Stimulated activated CD8-positive, alpha-beta memory T cell treated with anti-CD3 and anti-CD28 coated beads, Interleukin-4, amount 100 ng/mL, for 4 hours (primary cell): ENCODE measurements at places on chromosomes 3 and 15.

DNA sequence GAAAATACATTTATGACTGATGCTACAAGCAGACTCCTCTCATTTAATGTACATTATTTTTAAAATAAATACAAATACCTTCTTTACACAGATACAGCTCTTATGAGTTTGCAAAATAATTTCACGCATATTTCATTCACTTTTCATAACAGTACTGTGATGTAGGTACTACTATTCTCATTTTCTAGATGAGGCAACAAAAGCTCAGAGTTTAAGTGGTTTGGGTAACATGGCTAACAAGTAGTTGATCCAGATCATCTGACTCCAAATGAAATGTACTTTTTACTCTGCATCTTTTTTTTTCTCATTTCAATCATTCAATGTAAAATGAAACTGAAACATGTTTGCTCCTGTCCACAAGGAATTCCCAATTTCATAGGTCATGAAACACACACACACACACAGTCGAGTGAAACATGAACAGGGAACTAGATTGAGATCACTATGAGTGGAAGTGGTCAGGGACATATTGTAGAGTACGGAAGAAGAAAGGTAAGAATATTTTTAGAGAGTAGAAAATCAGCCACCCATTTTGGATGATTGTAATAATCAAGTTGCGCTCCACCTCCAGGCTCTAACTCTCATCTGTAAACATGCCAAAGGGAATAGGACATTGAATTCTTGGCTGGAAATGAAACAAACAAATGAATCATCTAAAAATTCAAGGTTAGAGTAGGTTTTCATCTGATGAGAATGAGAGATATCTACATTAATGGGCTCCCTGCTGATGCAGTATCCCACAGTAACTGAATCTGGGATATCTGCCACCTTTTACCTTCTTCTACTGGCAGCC is 92.4 kb downstream of the CLDN1 start:
- DNase-seq, result no peak

DNA sequence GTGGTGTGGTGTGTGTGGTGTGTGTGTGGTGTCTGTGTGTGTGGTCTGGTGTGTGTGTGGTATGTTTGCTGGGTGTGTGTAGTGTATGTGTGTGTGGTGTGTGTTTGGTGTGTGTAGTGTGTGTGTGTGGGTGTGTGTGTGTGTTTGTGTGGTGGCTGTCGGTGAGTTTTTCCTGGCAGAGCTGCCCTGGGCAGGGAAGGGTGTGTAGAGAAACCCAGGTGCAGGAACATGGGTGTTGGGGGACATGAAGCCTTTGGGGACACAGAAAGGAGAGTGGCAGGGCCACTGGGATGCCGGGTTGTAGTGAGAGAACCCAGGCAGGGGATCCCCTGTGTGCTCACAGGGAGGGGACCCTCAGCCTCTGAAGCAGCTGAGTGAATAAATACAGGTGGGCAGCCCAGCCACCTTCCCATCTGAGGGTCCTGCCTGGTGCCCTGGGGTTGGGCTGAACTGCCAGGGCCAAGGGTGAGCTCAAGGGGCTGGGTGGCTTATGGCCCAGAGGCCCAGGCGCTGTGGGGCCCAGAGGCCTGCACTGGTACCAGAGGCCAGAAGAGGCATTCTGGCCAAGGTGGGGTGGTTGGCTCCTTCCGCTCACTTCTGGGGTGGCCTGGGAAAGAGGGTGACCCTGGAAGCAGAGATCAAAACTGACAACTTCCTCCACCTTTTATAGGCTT is 48.5 kb upstream of the CTSH start:
- no peak for DNase-seq

GRCh38 chr3:140223631-140224030 is 288.6 kb downstream of the CLSTN2 start:
- DNase-seq, result no peak

DNA sequence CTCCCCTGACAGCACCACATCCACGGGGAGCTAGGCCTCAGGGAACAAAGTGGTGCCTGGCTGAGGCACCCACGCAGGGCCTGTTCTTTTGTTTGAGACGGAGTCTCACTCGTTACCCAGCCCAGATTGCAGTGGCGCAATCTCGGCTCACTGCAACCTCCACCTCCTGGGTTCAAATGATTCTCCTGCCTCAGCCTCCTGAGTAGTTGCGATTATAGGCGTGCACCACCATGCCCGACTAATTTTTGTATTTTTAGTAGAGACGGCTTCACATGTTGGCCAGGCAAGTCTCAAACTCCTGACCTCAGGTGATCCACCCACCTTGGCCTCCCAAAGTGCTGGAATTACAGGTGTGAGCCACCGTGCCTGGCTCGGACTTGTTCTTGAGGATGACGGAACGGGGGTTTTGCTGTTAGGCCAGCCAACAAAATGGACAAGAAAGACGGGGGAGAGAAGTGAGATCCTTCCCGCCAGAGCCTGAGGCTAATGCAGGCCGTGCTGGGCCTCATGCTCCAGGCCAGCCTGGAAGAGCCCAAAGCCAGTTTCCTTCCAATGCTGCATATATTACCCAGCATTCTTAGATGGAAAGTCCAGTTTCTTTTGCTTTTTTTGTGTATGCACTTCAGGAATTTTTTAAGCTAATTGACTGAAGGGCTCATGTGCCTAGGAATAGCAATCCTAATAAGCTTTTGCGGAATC is 28.1 kb upstream of the FURIN start:
- no peak for DNase-seq

GRCh38 chr3:49638445-49638844 is 35.7 kb upstream of the APEH start:
- no peak for DNase-seq

GRCh38 chr3:13073326-13074005 is at the start of gene IQSEC1:
Gene IQSEC1 (minus strand): TSS chr3:13073429. CDS start chr3:13073014, 415 bp downstream.
- peak; percentile 50 for DNase-seq

- DNase-seq, result no peak
These were observed 27.3 kb downstream of the LARP6 start for GRCh38 chr15:70826634-70827033.

DNA sequence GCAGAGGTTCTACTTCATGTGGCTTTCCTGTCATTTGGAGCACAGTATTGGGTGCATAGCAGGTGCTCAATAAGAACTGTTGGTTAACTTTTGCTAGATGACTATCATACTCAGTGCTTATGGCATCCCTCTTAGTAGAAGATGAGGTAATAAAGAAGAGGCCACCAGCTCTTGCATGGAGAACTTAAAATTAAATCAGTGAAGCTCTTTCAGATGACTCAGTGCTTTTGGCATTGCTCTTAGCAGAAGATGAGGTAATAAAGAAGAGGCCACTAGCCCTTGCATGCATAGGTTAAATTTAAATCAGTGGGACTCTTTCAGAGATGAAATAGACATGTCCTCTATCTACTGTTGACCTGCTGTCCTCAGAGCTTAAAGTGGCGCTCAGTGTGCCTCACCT is 109.4 kb upstream of the FGF7 start:
- DNase-seq, result no peak

DNA sequence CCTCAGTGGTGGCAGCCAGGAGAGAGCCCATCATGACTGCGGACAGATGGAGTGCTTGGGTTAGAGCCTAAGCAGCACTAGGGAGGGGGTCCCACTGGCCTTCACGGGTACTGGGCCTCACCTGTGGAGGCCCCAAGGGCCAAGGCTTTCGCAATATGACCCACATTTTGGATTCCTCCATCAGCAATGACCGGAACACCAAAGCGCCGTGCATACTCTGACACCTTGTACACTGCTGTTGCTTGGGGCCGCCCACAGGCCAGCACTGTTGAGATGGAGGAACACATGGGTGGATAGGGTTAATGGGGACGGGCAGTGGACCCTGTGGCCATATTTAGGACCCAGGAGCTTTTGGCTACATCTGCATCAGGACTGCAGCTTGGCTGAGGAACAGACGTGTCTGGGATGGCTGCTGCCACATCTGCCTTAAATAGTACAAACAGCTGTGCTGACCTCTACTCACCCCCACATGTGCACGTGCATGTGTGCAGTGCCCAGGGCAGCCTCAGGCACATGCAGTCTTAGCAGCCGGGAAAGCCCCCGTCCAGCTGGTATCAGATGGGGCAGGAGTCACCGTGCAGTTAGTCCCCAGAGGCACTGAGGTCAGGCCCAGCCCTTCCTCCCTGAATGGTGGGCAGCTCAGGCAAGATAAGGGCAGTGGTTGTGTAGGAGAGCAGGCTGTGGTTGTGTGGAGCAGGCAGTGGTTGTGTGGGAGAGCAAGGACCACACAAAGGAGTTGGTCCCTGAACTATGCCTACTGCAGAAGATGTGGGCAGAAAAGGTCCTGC is 3.3 kb downstream of the NDUFAF3 start:
- DNase-seq, result no peak

DNA sequence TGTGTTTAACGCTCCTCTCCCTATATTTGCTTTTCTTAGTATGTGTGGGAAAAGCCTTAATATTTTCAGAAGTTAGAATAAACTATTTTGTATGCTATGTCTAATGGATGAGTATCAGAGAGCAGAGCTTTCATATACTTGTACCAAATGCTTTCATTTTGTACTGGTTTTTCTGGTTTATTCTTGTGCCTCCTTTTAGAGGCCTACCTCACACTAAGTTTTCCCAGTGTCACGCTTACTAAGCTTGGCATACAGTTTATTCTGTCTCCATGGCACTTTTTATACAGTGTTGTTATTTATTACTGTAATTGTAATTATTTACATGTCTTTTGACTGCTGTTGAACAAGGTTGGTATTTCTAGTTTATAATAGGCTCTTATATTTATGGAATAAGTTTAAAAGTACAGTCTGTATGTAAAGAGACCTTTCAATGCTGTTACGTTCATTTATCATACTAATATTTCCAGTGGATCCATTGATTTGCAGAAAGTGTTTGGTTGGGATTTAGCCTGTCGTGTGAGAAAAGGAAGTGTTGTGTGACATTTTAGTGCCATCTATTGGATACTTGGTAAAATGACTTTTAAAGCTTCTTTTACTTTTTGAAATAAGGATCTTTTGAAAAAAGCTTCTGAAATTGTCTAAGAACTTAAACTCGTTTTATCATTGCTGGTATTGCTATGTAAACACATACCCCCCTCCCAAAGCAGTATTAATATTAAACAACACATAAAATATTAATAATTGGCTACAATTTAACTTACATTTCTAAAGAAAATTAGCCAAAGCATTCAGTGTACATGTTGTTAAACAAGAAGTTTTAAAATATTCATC is 5.2 kb upstream of the EBLN2 start:
- DNase-seq, result no peak

- no peak for DNase-seq
These were observed 4.3 kb upstream of the UBE2E2 start for GRCh38 chr3:23198801-23199200.

DNA sequence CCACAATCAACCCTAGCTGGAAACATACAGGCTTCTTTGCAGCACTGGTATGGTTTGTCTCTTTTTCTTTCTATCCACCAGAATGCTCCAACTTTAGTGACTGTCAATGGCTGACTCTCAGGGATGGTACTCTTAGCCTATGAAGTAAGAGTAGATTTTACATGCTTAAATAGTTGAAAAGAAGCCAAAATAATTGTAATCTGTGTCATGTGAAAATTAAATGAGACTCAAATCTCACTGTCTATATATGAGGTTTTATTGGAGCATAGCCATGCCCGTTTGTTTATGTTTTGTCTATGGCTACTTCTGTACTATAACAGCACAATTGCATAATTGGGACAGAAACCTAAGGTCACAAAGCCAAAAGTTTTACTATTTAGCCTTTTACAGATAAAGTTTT is 29.1 kb upstream of the PDZRN3 start:
- DNase-seq, result no peak
